ENCODE measurements at places on chromosomes 6 and 20.

- H3K4me1 ChIP-seq, result no peaks in the 10 kb centered on the region
- no peak overlapping the region for H3K27ac ChIP-seq
- H3K27me3 ChIP-seq, result no peaks in the 10 kb centered on the region
- no peaks in the 10 kb centered on the region for H3K36me3 ChIP-seq
These were observed 109.3 kb downstream of the IBTK start for GRCh38 chr6:82138075-82138791.

DNA sequence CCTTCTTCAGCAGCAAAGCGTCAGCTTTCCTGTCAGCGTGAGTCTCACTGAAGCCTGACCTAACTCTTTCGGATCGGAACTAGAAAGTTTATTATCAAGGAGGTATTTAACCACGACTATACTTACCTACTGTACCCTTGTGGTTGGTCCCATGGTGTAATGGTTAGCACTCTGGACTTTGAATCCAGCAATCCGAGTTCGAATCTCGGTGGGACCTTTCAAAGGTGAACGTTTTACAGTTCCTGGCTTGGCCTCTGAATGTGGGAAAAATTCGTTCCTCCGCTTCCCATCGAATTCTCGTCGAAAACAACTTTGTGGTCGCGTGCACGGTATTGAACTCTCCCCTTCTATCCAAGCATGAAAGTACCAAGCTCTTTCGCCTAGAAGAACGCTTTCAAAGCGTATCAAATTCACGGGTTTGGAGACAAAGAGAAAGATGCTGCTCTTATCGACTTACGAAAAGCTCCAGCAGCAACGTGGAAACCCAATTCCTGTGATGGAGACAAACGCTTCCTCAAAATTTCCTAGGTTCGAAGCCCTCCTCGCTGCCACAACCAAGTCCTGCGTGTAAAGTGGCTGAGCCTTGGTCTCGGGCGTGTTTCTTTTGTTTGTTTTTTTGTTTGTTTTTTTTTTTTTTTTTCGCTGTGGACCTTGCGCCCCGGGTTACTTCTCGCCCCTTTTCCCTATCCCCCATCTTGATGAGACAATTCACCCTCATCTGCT lies 63.7 kb downstream of the GPX5 start:
- H3K4me3 ChIP-seq, result no peak overlapping the region
- no peaks in the 10 kb centered on the region for H3K36me3 ChIP-seq
- DNase-seq, result no peak
- H3K4me1 ChIP-seq, result no peaks in the 10 kb centered on the region

- no peaks in the 10 kb centered on the region for H3K36me3 ChIP-seq
- no peak overlapping the region for H3K27ac ChIP-seq
- no peaks in the 10 kb centered on the region for H3K4me1 ChIP-seq
- DNase-seq, result no peak
- no peaks in the 10 kb centered on the region for H3K27me3 ChIP-seq
- H3K4me3 ChIP-seq, result no peak overlapping the region
These were observed 112.3 kb downstream of the CBLN4 start for GRCh38 chr20:55893031-55893430.

- no peaks in the 10 kb centered on the region for H3K36me3 ChIP-seq
- no peaks in the 10 kb centered on the region for H3K4me1 ChIP-seq
- H3K4me3 ChIP-seq, result no peak overlapping the region
- no peak overlapping the region for H3K27ac ChIP-seq
These were observed 38.6 kb upstream of the NXT1 start for GRCh38 chr20:23311947-23312506.

DNA sequence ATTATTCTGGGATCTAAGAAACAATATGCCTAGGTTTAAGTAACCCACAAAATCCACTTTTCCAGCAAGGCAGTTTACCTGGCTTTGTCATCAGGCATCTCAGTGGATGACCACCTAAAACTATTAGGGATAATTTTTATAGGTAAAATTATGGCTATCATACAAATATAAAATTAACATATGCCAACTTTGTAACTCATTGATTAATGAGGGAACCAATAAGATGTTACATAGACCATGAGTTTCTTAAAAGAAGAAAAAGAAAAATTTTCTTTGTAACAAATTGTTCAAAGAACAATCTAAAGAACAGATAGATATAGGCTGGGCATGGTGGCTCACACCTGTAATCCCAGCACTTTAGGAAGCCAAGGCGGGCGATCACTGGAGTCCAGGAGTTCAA lies 49.7 kb upstream of the FILIP1 start:
- DNase-seq, result no peak
- no peaks in the 10 kb centered on the region for H3K27me3 ChIP-seq
- no peak overlapping the region for H3K4me3 ChIP-seq
- H3K27ac ChIP-seq, result no peak overlapping the region
- H3K36me3 ChIP-seq, result no peaks in the 10 kb centered on the region
- H3K4me1 ChIP-seq, result no peaks in the 10 kb centered on the region

DNA sequence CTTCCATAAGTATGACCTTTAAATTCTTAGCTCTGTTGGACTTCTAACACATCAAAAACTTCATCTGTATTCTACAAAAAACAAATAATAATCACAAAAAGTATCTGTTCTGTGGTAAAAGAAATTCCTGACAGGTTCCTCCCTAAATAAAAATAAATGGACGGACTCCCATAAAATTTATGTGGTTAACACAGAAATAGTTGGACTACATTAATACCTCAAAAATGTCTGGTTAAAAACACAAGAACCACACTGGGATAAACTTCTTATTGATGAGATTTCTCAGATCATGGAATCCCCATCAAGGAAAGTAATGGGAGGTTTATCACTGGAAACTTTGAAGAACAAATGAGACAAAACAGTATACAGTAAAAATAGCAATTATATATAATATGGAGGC lies 172.4 kb downstream of the MOXD1 start:
- no peak overlapping the region for H3K4me3 ChIP-seq
- no peaks in the 10 kb centered on the region for H3K4me1 ChIP-seq
- H3K27ac ChIP-seq, result no peak overlapping the region
- H3K36me3 ChIP-seq, result no peaks in the 10 kb centered on the region

- H3K27me3 ChIP-seq, result no peaks in the 10 kb centered on the region
- DNase-seq, result no peak
- no peaks in the 10 kb centered on the region for H3K36me3 ChIP-seq
- H3K4me3 ChIP-seq, result no peak overlapping the region
- no peak overlapping the region for H3K27ac ChIP-seq
These were observed 912.1 kb downstream of the PHF3 start for GRCh38 chr6:64547594-64548268.

- no peak for DNase-seq
- H3K27me3 ChIP-seq, result no peaks in the 10 kb centered on the region
- no peak overlapping the region for H3K27ac ChIP-seq
- no peaks in the 10 kb centered on the region for H3K36me3 ChIP-seq
- no peak overlapping the region for H3K4me3 ChIP-seq
These were observed 465.1 kb downstream of the MEI4 start for GRCh38 chr6:78117966-78118365.

All from breast epithelium (tissue), 4 donors.